Panc1 (cell line): ENCODE measurements at places on chromosomes 3 and 15. TPM values are rescaled to one million over a fixed set of nuclear protein-coding genes. Genes with fewer than 3 reads are reported as not detected.

Gene LYZL4
- total RNA-seq: not detected

Gene COL6A5
- not detected for total RNA-seq

Gene IQCF5
- not detected for total RNA-seq

Gene BCL2A1
- 4.7 TPM for total RNA-seq

Gene ZBTB11
- total RNA-seq: 20.1 TPM

Gene STRIT1
- not detected for total RNA-seq
